ENCODE measurements at places on chromosomes 3 and 15.

GRCh38 chr3:130644628-130645253, 101.9 kb downstream of the PIK3R4 start:
- no peak for DNase-seq

DNA sequence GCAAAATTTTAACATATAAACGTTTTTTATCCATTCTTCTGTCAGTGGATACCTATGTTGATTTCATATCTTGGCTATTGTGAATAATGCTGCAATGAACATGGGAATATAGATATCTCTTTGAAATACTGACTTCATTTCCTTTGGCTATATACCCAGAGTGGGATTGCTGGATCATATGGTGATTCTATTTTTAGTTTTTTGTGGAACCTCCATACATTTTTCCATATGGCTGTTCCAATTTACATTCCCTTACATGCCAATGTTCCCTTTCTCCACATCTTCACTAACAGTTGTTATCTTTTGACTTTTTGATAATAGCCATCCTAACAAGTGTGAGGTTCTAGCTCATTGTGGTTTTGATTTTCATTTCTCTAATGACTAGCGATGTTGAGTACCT, 344.6 kb downstream of the EPHA3 start:
- DNase-seq, result no peak

- no peak for DNase-seq
Observed at GRCh38 chr3:126886217-126886616, 96.7 kb upstream of the PLXNA1 start.

DNA sequence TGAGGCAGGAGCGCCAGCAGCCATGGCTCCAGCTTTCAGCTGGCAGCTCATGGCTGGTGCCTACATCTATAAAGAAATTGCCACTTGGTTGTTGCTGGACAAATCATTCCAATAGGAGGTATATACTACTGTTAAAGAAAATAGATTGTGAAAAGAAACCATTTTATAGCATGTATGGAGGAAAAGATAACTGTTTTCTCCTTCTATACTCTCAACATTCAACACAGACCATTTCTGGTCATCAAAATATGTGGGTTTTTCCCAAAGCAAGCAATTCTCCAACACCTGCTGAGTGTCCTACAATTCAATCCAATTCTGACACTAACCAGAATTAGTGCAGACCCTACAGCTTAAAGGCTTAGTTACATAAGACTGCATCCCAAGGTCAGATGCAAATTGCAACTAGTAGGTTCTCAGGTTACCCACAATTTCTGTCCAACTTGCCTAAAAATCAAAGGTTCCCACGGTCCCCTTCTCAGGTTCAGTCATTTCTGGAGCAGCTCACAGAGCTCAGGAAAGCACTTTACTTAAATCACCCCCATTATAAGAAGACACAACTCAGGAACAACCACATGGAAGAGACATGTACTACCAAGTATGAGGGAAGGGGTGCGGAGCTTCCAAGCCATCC, 42.4 kb upstream of the STRIT1 start:
- no peak for DNase-seq

DNA sequence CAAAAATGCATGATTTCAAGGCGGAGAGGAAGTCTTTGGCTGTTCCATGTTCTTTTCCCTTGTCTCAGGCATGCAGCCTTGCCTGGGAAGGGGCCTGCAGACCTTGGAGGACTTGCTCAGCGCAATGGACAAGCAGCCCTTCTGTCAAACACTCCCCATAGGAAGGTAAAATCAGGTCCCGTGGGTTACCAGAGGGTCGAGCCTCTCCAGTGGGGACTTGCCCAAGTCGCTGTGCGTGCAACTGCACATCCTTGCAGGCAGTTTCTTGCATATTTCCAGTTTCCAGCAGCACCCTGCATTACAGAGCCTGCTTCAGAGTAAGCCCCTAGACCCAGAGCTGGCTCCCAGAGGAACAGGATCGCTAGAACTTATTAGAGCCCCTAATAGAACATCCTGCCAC, 75.5 kb upstream of the KLF13 start:
- no peak for DNase-seq

GRCh38 chr3:172043766-172044165, 4.4 kb downstream of the FNDC3B start:
- DNase-seq, result no peak

DNA sequence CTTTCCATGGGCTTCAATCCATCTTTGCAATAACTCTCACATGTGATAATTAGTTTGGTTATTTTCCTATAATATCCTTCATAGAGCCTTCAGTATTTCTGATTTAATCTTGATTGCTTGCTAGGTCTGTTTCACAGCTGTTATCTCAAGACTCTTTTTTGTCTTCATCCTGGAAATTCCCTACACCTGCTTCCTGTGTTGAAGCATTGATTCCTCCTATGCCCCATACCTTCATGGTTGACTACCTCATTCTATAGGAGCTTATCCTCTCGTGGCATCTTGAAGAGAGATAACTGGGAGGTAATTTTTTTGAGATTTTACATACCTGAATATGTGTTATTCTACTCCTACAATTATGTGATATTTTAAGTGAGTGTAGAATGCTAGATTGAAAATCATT, 26.7 kb downstream of the PIK3CA start:
- no peak for DNase-seq

DNA sequence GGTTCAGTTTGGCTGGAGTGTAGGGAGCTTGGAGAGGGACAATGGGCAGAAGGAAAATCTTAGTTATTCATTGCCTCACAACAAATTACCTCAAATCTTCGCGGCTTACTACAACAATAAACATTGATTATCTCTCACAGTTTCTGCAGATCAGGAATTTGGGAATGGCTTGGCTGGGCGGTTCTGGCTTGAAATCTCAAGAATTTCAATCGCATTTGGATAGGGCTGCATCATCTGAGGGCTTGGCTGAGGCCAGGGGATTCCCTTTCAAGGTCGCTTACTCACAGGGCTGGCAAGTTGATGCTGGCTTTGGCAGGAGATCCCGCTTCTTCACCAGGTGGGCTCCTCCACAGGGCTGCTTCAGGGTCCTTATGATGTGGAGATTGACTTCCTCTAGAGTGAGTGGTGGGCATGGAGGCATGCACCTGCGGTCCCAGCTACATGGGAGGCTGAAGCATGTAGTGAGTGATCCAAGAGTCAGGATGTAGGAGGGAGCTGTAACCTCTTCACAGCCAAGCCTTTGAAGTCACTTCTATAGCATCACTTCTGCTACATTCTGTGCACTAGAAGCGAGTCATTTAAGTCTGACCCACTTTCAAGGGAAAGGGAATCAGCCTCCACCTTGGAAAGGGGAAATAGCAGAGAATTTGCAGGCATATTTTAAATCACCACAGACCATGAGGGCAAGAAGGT, 63.1 kb downstream of the CDC25A start:
- no peak for DNase-seq

- DNase-seq, result no peak
Observed at GRCh38 chr15:90037511-90037860, 36.4 kb downstream of the ZNF710 start.

DNA sequence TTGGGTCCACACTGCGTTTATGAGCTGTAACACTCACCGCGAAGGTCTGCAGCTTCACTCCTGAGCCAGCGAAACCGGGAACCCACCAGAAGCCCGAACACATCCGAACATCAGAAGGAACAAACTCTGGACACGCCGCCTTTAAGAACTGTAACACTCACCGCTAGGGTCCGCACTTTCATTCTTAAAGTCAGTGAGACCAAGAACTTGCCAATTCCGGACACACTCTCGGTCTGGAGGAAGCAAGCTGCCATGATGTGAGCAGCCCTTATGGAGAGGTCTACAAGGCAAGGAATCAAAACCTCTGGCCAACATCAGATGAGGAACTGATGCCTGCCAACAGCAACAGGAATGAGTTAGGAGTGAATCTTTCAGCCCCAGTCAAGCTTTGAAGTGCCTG, 62.9 kb downstream of the SLC28A2 start:
- no peak for DNase-seq

GRCh38 chr3:56980798-56981390, 79.6 kb upstream of the SPATA12 start:
- DNase-seq, result no peak

- DNase-seq, result no peak
Observed at GRCh38 chr3:124783696-124784095, 53.4 kb downstream of the UMPS start.

DNA sequence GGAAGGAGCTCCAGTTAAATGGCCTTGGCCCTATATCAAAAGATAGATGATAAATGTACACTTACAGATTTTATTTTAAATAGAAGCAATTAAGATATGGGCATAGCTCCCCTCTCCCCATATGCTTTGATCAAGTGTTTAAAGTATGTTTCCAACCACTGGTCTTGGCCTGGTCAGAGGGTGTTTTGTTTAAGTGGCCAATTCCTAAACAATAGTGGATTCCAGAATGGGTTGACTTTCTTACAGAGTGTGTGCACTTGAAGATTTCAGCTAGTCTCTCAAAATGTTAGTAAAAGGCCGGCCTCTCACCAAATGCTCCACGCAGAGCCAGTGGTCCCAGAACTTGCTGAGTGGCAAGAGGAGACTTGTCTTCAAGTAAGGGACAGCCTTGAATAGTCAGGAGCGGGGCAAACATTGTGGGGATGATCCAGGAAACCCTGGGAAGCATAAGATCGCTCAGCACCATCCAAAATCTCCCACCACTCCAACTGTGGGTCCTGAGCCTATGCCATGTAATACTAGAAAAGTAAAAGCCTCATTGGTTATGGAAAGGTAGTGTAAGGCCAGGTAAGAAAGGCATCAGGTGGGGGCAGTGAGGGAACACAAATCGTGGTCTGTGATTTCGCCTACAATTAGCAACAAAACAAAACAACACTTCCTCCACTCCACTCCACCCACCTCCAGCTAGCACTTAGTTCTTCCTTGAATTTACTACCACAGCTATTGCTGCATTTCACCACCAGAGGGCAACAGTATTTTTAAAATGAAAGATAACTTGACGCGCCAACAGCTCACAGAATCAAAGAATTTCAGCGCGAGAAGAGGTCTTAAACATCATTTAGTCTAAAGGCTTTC, 4.8 kb downstream of the RARRES1 start:
- peak; percentile 59 for DNase-seq

DNA sequence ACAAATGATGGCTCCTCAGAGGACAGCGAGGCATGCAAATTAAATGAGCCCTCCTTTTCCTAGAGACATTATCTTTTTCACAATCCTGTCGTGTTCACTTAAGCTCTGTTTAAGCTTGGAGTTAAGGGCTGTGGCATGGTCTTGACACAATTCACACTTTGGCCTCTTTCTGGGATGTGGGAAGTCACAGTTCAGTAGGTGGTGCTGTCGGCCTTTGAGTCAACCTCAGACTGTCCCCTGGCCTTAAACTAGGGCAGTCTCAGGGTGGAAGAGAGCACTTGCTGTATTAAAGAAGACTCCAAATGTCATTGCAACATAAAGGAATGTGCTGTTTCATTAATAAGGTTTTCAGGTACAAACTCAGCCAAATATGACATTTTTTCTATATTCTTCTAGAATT, 351.0 kb downstream of the MCTP2 start:
- DNase-seq, result peak; percentile 17

- DNase-seq, result no peak
Observed at GRCh38 chr3:64827431-64827830, 139.6 kb upstream of the ADAMTS9 start.

GRCh38 chr3:113896930-113897329, 50.9 kb upstream of the ZDHHC23 start:
- no peak for DNase-seq

DNA sequence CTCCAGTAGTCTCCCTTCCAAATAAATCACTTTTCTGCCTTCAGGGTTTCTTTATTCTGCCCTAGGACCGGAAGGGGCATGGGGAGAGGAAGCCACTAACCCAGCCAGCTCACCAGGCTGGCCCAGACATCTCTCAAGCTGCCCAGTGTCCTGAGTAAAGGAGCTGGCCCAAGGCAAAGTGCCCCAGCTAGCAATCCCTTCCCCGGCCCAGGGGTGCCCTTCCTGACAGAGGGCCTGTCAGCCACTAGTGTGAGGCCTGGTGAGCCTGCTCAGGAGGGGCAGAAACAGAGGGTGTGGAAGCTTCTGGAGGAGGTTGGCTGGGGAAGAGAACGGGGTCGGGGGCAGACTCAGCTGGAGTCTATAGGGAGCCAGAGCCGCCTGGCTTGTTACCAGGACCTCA, 22.2 kb downstream of the SHF start:
- no peak for DNase-seq

- no peak for DNase-seq
Observed at GRCh38 chr3:39721076-39721475, 88.3 kb upstream of the MYRIP start.

DNA sequence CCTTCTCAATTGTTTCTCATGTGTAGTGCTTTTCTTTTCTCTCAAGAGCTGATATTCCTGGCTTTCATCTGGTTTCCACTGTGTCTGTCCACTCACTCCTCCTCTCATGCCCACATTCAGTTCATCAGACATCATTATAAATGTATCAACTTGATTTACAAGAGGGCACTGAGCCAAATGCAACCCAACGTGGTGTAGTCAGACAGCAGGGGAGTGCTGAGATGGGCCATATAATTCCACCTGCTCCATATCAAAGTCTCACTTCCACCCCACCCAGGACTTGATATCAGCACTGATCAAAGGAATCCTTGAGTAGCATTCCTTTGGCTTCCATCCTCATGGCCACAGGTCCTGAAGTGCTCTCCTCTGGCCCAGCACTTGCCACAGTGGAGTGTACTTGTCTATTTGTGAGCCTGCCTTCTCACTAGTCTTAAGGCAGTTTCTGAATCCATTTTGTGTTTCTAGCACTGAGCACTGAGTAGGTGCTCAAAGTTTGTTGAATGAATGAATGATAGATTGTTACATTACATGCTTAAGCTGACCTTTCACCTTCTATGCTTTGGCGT, 252.8 kb downstream of the CLSTN2 start:
- peak; percentile 31 for DNase-seq

GRCh38 chr3:156542101-156543042, 12.5 kb downstream of the SSR3 start:
- DNase-seq, result no peak

DNA sequence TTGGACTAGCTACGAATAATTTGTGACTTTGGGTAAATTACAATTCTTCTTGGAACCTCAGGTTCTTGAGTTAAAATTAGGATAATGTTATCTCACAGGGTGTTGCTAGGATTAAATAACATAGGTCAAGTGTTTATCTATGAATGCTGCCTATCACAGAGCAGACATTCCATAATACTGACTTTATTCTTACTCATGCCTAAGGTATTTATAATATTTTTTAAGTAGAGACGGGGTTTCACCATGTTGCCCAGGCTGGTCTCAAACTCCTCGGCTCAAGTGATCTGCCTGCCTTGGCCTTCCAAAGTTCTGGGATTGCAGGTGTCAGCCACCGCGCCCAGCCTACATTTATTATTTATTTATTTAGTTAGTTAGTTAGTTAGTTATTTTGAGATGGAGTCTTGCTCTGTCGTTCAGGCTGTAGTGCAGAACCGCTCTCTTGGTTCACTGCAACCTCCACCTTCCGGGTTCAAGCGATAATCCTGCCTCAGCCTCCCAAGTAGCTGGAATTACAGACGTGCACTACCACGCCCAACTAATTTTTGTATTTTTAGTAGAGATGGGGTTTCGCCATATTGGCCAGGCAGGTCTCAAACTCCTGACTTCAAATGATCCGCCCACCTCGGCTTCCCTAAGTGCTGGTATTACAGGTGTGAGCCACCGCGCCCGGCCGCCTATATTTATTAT, 741 bp upstream of the ZNF106 start:
- DNase-seq, result no peak

Measured in NCI-H1092 treated with DMSO at 0.1 percent for 48 hours (cell line).